ENCODE measurements at places on chromosomes 5 and 9.
A peak's percentile ranks its signal among the peaks of the same experiment; 100 is the strongest.

- DNase-seq = no peak
Observed at GRCh38 chr5:33994845-33995244, 10.4 kb upstream of the SLC45A2 start.

GRCh38 chr9:76512826-76513225 is 53.8 kb downstream of the GCNT1 start:
- DNase-seq = no peak

GRCh38 chr5:68711293-68712200 is 382.3 kb upstream of the SLC30A5 start:
- peak; percentile 58 for DNase-seq

GRCh38 chr9:109193974-109194556 is 27.0 kb upstream of the FRRS1L start:
- no peak for DNase-seq

- no peak for DNase-seq
Observed at GRCh38 chr5:124230456-124230855, 516.0 kb downstream of the ZNF608 start.

GRCh38 chr5:74652576-74652975 is 12.0 kb upstream of the ENC1 start:
- no peak for DNase-seq

- no peak for DNase-seq
Observed at GRCh38 chr9:88915916-88916315, 75.4 kb upstream of the S1PR3 start.

- DNase-seq = no peak
Observed at GRCh38 chr5:180112181-180112861, 40.8 kb upstream of the RNF130 start.

DNA sequence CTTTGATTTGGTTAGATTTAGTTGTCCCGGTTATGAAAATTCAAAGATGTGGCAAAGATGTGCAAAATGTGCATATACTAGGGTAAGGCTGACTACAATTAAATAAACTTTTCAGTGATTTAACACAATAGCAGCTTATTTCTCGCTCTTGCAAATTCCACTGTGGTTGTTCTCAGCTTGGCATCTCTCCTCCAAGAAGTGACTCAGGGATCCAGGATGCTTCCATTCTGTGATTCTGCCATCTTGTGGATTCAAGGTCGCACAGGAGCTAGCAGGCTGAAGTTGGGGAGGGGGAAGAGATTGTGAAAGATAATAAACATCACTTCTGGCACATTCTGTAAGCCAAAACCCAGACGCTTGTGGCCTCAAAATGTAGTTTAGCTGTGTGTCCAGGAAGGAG is 60.1 kb upstream of the TGFBR1 start:
- no peak for DNase-seq
